ENCODE measurements at places on chromosomes 3 and 15.

- peak; percentile 39 for DNase-seq
These were observed 127.6 kb upstream of the LMOD3 start for GRCh38 chr3:69250014-69250413.

- DNase-seq = no peak
These were observed 22.1 kb downstream of the TYRO3 start for GRCh38 chr15:41581110-41581509.

DNA sequence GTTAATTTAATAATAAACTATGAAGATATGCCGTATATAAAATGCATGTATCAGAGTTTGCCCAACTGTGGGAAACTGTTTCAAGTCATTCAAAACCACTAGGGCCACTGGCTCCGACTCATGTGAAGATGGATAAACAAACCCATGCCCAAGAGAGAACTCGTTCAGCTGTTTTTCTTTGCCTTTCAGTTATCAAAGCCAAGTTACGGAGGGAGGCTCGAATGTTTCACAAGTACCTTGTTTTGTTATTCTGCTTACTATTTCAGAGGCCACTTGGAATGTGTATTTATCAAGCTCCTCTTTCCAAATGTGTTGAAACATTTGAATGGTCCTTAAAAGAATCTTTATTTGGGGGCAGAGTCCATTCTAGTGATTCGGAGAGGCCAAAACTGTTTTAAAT is 82.1 kb downstream of the DUT start:
- DNase-seq = no peak

DNA sequence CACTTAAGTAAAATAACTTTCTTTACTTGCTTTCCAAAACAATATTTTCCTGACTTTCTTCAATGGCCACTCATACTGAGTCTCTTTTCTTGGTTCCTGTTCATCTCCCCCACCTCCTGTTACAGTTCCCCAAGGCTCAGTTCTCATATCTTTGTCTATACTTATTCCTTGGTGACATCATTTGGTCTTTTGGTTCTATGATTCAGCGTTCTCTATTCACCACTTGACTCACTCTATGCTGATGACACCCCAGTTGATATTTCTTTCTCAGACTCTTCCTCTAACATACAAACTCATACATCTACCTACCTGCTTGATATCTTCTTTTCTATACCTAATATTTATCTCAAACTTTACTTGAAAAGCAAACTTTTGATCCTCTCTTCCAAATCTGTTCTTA is 85.0 kb upstream of the P3H2 start:
- no peak for DNase-seq

- no peak for DNase-seq
These were observed 2.0 kb upstream of the GP9 start for GRCh38 chr3:129058441-129059200.

GRCh38 chr3:20406611-20407011 is 220.6 kb upstream of the SGO1 start:
- DNase-seq = no peak

- DNase-seq = no peak
These were observed 103.2 kb upstream of the SLCO2A1 start for GRCh38 chr3:134132961-134133360.

DNA sequence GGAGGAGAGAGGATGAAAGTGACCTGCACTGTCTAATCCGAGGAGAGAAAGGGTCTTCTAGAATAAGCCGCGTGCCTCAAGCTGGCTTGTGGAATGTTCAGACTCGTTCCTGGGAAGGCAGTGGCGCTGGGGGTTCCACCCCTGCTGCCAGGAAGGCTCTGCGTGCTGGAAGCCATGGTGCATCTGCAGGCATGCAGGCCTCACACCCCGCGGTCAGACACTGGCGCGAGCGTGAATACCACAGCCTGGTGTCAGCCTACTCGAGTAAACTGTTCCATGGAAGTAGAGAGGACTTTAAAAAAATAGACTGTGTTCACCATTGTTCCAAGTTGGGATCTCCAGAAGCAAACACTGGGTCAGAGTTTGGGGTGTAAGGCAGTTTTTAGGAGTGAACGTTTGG is 25.9 kb upstream of the GABRG3 start:
- no peak for DNase-seq

DNA sequence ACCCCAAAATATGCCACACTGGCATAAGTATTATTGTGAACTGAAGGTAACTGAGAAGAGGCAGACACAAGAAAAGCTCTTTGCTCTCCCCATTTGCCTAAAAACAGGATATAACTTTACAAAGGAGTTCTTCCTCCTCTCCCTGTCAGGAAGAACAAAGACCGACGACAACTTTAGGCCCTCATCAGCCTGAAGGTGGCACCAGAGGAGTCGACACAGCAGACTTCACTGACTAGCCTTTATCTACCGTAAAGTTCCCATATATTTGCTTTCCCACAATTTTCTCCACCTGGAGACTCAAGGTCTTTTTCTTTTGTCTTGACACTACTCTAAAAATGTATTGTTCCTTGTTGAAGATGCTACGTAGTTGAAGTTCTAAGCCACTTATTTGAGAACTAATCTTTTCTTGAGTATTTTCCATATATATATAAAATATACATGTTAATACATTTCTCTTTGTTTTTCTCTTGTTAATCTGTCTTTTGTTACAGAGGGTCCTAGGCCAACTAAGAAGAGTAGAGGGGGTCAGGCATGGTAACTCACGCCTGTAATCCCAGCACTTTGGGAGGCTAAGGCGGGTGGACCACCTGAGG is 16.2 kb upstream of the XIRP1 start:
- DNase-seq = no peak

DNA sequence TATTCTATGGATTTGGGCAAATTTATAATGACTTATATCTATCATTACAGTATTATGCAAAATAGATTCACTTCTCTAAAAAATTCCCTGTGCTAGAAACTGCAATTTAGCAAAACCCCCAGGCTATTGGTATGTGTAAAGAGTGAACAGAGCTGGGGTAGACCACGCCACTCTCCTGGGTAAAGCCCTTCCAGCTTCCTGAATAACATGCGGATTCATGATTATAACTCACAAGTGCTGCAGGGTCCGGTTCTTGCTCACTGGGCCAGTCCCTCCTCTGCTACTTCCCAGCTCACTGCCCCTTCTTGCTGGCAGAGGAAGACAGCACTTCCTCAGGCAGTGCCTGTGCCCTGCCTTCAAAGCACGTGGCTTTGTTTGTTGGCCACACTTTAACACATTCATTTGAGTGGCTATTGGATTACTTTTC is 4.1 kb downstream of the CD80 start:
- no peak for DNase-seq
